RPMI8226 (cell line): ENCODE measurements at places on chromosomes 2 and 18.

DNA sequence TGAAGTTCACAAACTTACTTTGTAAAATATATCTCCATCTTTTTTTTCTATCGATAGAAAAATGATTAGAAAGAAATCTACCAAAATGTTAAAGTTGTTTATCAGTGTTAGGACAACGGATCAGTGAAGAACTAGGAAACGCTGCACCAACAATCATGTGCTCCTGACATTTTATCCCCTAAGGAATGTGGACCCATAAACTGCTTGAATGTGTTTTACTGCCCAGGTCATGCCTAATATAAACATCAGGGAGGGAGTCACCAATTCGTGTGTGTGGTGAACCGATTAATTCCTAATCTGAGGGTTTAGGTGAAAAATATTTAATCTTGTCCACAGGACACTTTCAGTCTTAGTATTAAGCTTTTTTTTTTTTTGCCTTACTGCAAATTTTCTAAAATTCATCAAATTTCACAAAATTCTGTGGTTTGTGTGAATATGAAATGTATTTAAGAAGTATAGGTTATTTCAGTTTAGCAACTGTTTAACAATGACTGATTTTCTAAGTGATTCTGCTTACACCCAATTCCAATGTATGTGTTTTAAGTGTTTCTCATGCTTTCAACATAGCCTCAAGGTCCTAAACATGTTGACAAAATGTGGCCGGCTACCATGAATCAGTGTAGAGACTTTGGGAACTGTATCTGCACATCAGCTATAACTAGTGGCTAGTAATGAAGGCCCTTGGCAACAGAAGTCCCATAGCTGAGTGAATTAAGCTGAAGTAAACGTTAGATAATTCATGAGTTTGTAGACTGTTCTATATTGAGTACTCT is 11.1 kb upstream of the KIDINS220 start:
- no peak for DNase-seq

- no peak for DNase-seq
These were observed 5.7 kb downstream of the CD207 start for GRCh38 chr2:70829916-70830315.

- DNase-seq, result no peak
These were observed 664.8 kb downstream of the STK39 start for GRCh38 chr2:167582619-167583018.

- DNase-seq, result no peak
These were observed 15.0 kb upstream of the POLI start for GRCh38 chr18:54254265-54254758.

GRCh38 chr2:10502803-10503107 is 54.6 kb upstream of the ODC1 start:
- DNase-seq, result no peak

DNA sequence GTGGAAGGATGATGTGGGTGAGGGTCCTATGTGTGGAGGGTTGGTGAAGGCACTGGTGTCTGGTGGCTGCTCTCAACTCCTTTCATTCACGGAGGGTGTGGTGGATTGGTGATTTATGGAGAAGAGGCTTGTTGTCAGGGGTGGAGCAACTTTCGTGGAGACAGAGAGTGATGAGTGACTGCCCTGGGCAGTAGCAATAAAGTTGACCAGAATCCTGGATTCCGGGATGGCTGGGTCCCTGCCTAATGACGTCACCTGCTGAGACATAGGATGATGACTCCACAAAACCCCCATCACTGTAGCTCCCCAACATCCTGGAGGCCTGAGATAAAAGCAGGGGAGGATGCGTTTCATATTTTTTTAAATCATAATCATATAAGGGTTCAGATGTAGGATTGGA is 193.0 kb downstream of the ACKR3 start:
- no peak for DNase-seq

- DNase-seq, result no peak
These were observed 146.2 kb upstream of the LYPD1 start for GRCh38 chr2:132816234-132816633.

DNA sequence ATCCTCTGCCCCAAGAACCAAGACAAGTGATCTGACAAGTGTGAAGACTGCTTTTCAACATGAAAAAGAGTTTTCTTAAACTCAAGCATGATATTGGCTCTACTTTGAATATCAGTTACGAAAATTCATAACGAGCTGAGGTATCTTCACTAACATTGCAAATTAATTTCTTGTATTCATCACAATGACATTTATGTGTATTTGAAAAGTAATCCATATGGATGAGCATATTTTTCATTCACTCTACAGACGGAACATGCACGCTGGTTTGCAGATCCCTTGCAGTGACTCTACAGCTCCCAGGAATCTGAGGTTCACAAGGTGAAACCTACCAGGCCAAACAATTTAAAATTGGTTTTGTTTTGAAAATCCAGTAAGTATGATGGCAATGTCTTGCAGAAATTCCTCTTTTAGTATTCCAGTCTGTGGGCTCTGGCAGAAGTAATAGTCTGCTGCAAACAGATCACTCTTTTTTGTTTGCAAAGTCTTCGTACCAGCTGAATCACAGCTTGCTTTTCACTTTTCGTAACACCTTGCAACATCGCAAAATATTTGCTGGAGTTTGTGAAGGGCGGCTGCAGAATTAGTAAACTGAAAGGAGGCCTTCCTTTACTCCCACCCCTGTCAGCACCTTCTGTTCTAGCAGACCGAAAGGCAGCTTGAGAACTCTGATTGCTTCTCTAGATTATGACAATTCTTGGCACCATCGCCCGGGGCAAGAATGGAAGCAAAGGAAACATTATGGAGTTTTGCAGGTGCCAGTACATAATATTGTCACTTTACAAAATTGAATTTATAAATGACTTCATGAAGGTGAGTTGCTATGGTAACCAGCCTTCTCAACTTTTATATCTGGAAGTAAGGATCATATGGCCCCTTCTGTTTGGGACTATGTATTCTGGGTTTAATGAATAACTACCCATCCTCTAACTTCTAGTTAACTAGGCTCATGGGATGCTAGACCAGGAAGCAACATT is 168.7 kb downstream of the TMEM247 start:
- no peak for DNase-seq

DNA sequence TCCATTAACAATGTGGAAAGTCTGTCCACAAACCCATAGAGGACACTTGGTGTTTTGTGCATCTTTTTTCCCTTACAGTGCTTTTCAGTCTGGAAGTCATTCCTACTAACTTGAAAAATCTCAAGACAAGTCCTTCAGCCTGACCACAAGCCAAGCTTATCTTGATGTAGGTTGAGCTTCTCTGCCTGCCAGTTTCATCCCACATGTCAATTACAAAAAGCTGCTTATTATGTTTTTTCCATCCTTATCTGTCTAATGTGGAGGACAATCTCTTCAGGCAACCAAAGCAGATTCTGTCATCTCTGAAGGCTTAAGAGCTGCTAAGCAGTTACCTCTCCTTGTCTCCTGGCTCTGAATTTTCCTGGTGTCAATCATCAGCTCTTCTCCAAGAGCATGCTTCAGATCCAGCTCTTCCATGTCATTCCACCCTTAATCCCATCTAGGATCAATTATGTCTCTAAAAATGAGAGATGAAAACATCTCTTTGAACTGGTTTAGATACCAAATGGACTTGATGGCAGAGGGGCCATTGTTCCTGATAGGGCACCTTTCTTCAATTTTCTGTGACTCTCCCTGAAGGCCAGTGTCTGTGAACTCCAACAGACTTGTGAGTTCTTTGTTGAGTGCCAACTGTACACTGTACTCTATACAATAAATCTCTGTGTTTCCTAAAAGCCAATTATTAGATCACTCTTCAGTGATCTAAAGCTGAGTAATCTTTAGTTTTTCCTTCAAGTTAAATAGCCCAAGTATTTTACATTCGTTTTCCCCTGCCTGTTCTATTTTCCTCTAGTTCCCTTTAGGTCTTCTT is 208.6 kb downstream of the RBM43 start:
- DNase-seq, result no peak

- DNase-seq, result no peak
These were observed 15.2 kb downstream of the KIDINS220 start for GRCh38 chr2:8822218-8822617.

DNA sequence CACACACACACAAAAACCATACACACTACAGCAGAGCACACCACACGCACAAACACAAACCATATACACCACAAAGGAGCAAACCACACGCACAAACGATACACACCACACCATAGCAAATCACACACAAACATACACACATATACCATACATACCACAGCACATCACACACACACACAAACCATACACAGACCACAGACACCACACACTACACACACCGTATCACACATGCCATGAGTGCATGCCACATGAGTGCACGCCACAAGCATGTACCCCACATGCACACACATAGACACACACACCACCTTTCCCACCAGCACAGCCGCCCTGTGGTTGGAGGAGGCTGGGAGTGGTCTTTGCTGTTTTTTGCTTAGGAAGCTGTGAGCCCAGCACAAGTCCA is 517.1 kb upstream of the MYT1L start:
- DNase-seq, result peak; percentile 32

GRCh38 chr18:52844323-52844722 is 504.3 kb downstream of the DCC start:
- no peak for DNase-seq

DNA sequence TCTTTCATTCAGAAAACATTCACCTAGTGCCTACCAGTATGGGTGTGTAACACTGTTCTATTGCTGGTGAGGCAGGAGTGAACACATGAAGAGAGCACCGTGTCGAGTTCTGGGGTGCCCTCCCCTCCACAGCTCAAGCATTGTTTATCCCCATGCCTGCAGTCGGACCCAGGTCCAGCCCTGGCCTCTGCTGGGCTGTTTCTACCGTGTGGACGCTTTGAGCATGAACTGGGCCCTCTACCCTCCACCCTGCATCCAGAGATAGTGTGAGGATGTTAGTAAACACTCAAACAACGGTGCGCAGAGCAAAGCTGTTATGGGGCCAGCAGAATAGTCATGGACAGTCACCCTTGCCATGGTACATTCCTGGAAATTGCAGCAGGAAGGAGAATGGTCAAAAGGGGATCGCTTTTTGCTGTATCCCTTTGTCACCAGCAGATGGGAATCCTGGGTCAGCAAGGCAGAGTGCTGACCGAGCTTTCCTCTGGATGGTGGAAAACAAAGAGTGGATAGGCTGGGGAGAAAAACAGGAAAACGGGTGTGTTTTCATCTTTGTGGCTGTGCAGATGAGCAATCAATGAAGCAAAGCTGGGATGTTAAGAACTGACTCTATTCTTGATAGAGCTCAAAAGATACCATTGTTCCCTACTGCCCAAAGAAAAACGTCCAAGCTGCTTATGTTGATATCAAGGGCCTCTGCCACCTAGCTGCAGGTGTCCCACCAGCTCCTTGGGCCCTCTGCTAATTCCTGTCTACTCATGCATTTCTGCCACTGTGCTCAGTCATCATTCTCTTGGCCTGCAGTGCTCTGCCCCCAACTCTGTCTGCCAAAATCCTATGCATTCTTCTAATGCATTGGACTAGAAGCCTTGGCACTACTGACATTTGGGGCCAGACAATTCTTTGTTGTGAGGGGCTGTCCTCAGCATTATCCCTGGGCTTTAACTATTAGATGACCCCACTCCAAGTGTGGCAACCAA is 38.7 kb downstream of the REEP1 start:
- peak; percentile 82 for DNase-seq

DNA sequence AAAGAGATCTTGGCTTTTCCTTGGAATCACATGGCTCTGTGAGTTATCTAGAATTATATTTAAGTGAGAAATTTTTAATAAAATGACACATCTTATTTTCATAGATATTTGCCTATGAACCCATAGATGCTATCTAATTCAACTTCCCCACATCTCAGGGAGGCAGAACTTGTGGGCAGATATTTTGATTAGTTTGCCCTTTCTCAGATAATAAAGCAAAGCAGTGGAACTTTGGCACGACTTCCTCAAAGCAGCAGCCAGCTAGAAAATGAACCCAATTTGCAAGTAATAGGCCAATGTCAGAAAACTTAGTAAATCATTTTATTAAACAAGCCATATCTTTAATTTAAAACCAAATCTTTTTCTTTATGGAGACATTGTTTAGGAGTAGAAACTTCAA is 32.7 kb downstream of the RAB27B start:
- no peak for DNase-seq

- no peak for DNase-seq
These were observed 609 bp upstream of the ZNF2 start for GRCh38 chr2:95165030-95165370.

- no peak for DNase-seq
These were observed 1.4 kb downstream of the PARD6G start for GRCh38 chr18:80245781-80246444.

GRCh38 chr2:116979916-116980764 is 834.4 kb upstream of the DDX18 start:
- DNase-seq, result no peak

- DNase-seq, result no peak
These were observed 501.5 kb downstream of the NR4A2 start for GRCh38 chr2:155830817-155831579.

- no peak for DNase-seq
These were observed 81.4 kb downstream of the KCNS3 start for GRCh38 chr2:17959833-17960232.

GRCh38 chr18:77079954-77080682 is 52.5 kb downstream of the MBP start:
- peak; percentile 98 for DNase-seq

GRCh38 chr2:234812851-234813250 is 139.0 kb upstream of the SH3BP4 start:
- DNase-seq, result no peak

- no peak for DNase-seq
These were observed 140.1 kb downstream of the DSEL start for GRCh38 chr18:67376372-67376771.

DNA sequence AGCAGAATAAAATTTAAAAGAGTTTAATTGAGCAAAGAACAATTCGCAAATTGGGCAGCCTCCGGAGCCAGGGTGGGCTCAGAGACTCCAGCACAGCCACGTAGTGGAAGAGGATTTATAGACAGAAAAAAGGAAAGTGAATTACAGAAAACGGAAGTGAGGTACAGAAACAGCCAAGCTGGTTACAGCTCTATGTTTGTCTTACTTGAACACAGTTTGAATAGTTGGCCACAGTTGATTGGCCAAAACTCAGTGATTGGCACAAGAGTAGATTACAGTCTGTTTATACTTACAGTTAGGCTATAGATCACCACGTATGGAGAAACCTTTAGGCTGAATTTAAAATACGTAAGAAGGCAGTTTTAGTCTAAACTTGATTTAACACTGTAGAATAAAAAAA is 78.8 kb upstream of the NEDD4L start:
- peak; percentile 33 for DNase-seq

- no peak for DNase-seq
These were observed 75.9 kb downstream of the METTL4 start for GRCh38 chr18:2495381-2495780.

DNA sequence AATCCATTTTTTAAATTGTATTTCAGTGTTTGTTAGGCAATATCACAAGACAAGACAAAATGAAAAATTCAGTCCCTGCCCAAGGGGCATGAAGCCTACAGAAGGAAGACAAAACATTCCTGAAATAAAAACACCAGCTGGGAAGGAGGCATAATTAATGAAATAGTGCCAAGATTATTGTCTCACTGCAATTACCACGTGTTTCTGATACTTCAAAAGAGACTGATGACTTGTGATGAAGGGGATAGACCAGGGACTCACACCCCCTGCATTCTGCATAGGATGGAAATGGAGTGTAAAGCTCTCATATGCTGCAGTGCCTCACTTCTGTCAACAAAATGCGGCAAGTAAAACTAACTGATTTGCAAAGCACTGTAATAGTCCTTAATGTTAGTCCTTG is 178.1 kb downstream of the BARD1 start:
- no peak for DNase-seq
